ENCODE measurements at places on chromosomes 2 and 18.

DNA sequence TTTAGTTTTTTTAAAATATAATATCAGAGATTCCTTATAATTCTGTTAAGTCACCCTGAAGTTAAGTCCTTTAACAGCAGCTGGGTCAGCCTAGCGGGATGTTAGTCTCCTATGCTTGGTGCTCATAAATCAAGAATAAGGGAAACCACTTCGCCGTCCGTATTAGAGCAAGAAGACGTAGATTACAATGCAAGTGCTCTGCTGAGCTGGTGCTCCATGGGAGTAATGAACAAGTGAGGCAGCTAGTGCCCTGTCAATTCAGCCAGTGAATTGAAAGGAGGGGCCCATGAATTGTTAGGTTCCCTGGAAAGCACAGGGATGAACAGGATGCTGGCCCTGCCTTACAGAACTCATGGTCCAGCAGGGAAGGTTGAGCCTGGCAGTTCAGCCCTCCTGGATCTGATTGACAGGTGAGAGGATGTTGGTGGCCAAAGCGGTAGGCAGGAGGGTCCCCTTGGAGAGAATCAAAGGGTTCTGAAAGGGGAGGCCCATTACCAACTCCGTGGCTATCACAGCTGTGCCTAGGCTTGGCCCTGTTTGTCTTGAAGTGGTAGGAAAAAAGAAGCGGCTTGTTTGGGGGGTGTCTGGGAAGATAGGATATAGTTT is 30.8 kb downstream of the PLB1 start:
- DNase-seq = no peak

- no peak for DNase-seq
These were observed 179.5 kb downstream of the BCL2 start for GRCh38 chr18:63140038-63140450.

DNA sequence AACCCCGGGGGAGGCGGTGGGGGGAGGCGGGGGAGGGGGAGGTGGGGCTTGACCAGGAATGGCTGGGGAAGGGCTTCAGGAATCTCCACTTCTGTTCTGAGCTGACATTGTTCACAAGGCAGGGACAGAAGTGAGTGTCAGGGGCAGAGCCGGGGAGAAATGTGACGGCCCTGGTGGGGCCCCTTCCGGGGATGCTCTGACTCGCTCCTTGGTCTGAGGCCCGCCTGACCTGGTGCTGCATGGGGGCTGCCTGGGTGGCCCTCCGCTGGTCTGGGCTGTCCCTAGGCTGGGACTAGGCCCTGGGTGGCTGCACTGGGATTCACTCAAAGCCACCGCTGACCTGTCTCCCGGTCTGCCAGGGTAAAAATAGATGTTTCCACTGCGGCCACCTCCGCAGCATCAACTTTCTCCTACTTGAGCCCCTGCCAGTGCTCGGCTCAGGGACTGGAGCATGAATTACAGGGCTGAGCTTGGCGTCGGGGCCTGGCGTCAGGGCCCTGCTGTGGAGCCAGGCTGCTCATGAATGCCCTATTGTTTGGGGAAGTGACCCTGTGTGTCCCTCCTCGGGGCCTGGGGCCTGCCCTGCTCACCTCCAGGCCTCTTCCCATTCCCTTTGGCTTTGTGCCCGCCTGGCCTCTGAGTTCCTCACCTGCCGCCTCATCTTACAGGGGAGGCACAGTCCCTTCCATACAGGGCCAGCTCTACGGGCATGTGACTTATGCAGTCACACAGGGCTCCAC is 247.5 kb downstream of the DYSF start:
- DNase-seq = no peak

GRCh38 chr2:74366036-74366435 is 14.1 kb downstream of the DCTN1 start:
- DNase-seq = no peak

DNA sequence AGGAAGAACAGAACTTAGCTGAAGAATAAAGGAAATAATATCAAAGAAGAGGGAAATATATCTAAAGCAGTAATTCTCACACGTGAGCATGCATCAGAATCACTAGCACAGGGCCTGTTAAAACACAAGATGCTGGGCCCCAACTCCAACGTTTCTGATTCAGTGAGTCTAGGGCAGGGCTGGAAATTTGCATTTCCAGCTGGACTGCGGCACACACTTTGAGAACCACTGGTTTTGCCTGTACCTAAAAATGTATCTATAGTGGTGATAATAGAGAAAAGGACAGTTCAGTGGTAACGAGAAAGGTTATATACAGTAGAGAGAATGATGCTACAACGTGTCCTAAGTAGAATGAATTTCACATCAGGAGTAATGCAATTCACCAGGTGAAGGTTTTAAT is 11.2 kb downstream of the REV1 start:
- no peak for DNase-seq

DNA sequence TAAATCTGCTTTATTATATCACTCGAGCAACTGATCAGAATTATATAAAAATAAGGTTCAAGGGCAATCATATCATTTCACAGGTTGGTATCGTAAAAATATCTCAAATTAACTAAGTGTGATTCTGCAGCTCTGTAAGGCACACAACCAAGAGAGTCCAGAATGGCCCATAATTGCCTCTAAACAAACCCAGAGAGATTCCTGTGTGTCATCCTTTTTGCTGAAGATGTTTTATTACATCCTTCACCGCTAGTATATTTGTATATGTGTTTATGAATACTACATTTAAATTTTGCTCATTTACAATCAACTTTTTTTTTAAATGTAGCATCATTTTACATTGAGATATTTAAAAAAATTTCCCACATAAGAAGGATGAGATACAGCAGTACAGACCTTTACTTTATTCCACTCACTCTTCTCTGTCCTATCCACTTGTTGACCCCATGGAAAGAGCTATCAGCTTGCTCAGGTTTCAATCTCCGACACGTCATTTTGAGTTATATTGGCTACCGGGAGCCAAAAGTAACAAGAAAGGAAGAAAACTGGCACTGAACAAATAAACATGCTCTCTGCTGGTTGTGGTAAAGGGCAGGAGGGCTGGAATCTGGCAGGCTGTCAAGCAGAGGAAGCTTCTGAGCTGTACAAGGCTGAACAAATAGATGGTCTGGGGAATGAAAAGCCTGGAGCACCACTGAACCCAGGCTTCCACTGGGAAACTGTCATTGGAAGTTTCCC is 23.1 kb downstream of the PLA2R1 start:
- DNase-seq = no peak

DNA sequence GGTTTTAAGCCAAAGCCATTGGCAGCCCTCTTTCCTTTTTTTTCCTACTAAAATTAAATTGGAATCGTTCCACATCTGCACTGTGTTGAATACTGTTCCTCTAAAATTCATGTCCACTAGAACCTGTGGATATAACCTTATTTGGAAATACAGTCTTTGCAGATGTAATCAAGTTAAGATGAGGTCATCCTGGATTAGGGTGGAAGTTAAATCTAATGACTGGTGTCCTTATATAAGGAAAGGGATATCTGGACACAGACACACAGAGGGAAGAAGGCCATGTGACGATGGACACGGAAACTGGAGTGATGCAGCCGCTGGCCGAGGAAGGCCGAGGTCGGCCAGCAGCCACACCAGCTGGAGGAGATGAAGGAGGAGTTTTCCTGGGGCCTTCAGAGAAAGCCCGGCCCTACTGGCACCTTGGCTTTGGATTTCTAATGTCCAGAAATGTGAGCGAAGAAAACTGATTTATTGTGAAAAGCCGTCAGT is 49.4 kb downstream of the LONRF2 start:
- DNase-seq = no peak

- no peak for DNase-seq
These were observed 312.4 kb downstream of the PLCL1 start for GRCh38 chr2:198116756-198117155.

- no peak for DNase-seq
These were observed 41.0 kb upstream of the ARL4C start for GRCh38 chr2:234537929-234538328.

GRCh38 chr2:124024561-124025170 is 421 bp upstream of the CNTNAP5 start:
- no peak for DNase-seq

DNA sequence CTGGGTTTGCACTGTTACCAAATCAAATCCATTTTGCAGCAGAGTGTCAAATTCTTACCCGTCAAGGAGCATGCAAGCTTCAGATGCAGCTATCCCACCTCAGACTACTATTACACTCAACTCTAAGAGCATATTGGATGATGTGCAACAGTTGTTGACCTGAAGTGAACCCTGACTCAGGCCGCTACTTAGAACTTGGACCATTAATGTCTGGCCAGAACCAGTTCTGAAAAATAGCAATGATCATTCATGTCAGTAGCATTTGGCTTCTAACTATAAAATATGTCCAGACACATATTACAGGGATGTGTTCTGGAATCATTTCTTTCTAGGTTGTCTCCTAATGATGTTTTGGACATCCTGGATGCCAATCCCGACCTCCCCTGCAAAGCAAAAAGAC is 135.5 kb upstream of the PKDCC start:
- no peak for DNase-seq

DNA sequence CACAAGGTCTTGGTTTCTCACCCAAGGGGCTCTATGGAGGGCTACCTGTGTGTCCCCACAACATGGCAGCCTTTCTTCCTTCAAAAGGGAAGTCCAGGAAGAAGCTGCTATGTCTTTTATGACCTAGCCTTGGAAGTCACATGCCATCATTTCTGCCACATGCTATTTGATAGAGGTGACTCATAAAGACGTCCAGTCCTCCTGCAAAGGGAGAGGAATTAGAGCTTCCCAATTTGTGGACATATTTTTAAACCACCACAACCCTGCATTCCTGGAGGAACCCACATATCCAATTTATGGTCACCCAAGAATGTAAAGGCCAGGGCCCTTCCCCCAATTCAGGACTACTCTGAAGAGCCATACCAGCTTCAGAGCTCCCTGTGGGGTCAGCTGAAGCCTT is 246.2 kb downstream of the CYP26B1 start:
- no peak for DNase-seq

GRCh38 chr2:185998562-185999070 is 260.0 kb downstream of the FSIP2 start:
- no peak for DNase-seq

DNA sequence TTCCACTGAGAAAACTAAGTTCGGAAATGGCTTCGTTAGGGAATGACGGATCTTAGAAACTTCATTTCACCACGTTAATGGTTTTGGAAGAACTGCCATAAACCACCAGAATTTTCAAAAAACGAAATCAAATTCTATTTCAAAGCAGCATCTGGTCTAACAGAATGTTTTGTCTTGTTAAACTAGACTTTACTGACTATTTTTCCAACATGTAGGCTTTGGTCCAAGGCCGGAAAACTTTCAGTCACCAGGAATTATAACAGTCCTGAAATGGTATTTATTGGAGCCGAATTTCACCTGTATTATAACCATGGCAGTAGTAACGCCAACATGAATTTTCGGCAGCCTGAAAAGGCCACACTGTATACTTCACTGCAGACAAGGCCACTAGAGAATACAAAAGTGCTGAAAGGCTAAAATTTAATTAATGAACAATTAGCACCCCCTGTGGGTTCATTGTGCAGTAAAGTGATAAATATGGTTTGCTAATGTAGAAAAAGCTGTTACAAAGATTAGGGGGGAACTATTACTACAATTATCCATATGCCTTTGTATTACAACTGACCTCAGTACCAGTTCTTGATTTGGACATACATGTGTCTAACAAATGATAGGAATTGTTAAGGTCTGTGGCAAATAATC is 116.4 kb downstream of the ZNF521 start:
- DNase-seq = no peak

DNA sequence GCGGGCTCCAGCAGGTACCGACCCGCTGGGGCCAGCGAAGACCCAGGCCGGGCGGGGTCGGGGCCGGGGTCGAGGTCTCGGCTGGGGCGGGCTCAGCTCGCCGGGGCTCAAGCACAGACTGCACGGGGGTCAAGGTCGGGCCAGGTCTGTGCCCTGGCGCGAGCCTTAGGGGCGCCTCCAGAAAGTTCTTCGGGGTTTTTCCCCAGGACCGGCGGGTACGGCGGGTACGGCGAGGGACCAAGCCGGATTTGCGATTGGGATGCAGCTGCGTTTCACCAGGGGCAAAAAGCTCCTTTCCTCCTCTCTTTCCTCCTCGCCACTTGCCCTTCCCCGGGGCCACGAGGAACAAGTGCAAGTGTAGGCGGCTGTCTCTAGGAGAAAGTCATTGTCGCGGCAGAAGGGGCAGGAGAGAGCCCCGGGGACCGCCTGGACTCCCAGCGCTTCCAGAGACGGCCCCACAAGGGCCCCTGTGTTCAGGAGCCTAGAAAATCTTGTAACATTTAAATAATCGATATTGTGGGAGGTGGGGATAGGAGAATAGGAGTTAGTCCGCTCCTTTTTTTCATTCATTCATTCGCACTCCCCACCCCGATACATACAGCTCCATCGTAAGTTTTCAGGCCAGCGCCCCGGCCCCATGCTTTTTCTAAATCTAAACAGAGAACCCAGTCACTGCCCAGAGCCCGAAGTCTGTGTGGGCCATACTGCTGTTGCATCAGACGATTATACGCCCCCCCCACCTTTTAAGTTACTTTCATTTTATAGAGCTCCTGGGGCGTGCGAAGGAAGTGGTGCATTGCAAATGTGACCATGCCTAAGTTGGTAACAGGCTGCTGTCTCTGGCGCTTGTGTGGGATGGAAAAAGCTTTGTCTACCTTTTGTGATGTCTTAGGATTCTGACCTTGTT is 679 bp downstream of the PMAIP1 start:
- DNase-seq = peak; percentile 50

DNA sequence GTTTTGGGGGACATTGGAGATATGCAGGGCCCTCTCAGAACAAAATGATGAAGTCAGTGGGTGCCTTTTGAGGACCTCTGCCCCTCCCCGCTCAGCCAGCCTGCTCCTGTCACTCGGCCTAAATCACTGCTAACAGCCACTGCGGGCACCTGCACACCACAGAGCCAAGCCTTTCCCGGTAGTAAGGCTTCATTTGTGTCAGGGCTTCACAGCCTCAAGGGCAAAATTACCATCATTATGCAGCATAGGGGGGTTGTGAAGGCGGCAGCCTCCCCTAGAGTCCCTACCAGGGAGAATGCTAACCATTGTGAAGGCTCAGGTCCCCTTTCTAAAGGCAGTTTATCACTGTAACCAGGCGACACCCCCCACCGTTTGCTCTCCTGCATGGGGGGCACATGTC is 519.8 kb upstream of the MYT1L start:
- DNase-seq = no peak

DNA sequence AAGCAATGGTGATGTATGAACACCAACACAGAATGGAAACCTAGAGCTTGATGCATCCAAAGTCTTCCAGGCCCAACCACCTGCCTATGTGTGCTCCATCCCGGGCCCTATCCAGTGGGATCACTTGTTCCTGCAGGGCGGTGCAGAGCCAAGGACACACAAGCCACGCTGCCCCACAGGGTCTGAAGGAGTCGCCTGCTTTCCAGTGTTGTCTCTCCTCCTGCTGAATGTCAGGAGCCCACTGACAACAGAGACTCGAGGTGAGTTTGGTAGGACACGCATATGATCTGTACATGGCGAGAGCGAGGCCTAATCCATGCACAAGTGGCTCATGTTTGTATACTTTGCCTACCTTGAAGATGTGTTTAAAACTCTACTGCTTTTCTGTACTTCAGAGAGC is 70.9 kb upstream of the FHL2 start:
- no peak for DNase-seq

DNA sequence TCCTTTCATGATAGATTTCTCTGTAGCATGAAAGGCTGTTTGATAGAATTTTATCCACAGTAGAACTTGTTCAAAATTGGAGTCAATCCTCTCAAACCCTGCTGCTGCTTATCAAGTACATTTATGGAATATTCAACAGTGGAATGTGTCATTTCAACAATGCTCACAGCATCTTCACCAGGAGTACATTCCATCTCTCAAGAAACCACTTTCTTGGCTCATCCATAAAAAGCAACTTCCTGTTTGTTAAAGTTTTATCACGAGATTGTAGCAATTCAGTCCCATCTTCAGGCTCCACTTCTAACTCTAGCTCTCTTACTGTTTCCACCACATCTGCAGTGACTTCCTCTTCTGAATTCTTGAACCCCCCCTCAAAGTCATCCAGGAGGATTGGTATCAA is 29.4 kb downstream of the PDCL3 start:
- DNase-seq = no peak

Data from stimulated activated CD4-positive, alpha-beta T cell treated with anti-CD3 and anti-CD28 coated beads, Interleukin-12 subunit alpha, Interleukin-12 subunit beta, amount 100 ng/mL, for 48 hours (primary cell).